Stimulated activated CD4-positive, alpha-beta T cell treated with anti-CD3 and anti-CD28 coated beads, TNF-alpha, amount 100 ng/mL, for 48 hours (primary cell): ENCODE measurements at places on chromosomes 7 and 10.

DNA sequence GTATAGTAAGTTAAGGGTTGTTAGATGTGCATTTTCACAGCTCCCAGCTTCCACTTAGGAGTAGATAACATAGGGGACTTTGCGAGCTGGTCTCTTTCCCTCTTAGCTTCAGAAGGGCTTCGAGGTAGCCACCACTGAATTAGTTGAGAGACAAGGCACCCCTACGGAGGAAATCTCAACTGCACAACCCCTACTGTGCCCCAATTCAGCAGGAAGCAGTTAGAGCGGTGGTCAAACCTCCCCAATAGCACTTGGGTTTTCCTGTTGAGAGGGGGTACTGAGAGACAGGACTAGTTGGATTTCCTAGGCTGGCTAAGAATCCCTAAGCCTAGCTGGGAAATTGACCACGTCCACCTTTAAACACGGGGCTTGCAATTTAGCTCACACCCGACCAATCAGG lies 1.1 kb upstream of the HERPUD2 start:
- DNase-seq, result no peak

- DNase-seq, result no peak
Measured at GRCh38 chr10:77548671-77549070, 88.9 kb downstream of the KCNMA1 start.

DNA sequence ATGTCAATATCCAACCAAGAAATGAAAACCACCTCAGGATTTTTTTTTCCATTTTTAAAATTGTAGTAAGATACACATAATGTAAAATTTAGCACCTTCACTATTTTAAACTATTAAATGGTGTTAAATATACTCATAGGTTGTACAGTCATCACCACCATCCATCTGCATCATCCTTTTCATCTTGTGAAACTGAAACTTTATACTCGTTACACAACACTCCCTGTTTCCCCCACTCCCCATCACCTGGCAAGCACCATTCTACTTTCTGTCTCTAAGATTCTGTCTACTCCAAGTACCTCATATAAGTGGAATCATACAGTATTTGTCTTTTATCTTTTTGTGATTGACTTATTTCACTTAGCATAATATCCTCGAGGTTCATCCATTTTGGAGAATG lies 335.2 kb upstream of the NPSR1 start:
- DNase-seq, result no peak

GRCh38 chr10:125687507-125688185 lies 4.7 kb upstream of the TEX36 start:
- no peak for DNase-seq

DNA sequence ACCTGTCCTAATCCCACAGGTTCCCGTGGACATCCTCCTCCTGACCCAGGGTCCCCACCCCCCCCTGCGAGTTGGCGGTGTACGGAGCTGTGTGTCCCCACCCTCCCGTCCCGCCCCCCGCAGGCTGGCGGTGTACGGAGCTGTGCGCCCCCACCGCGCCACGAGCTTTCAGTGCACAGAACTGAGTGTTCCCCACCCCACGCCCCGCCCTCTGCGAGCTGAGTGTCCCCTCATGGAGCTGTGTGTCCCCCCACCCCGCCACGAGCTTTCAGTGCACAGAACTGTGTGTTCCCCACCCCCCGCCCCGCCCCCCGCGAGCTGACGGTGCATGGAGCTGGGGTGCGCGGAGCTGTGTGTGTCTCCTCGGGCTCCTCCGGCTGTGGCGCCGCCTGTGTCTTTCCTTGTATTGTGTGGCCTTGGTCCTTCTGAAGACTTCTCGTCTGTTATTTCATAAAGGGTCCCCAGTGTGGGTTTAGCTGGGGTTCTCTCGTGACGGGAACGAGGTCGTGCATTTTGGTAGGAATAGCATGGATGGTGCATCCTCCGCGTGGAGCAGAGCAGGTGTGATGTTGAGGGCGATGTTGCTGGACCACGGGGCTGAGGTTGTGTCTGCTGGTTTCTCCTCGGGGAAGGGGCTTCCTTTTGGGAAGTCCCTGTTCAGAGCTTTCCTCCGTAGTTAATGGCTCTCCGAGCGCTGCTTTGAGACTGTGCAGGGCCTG lies 18.0 kb upstream of the JAKMIP3 start:
- DNase-seq, result no peak

DNA sequence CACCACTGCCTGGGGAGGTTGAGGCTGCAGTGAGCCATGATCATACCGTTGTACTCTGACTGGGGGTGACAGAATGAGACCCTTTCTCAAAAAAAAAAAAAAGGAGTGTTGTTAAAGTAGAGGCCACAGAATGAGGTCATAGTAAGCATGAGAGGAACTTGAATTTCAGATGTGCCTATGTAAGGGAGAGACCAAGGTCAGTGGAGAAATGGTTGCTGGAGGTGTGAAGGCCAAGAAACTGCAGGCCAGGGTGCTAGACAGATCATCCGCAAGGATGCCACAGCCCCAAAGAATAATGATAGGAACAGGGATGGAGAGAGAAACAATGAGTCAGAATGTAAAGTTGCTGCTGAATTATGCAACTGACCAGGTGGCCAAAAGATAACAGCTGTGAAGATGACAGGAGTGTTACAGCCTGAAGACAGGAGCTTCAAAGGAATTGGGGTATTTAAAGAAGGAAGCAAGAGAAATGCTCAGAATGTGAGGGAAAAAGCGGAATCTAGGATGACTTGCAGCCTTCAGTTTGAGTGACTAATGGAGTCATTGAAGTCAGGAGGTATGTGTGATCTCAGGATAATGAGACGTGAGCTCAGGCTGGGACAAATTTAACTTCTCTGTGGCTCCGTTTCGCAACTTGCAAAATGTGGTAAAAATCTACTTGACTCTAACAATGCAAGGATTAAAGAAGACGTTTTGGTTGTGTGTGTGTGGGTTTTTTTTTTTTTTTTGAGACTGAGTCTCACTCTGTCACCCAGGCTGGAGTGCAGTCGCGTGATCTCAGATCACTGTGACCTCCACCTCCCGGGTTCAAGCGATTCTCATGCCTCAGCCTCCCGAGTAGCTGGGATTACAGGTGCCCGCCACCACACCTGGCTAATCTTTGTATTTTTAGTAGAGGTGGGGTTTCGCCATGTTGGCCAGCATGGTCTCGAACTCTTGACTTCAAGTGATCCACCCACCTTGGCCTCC lies 22.2 kb downstream of the TYW1B start:
- no peak for DNase-seq

DNA sequence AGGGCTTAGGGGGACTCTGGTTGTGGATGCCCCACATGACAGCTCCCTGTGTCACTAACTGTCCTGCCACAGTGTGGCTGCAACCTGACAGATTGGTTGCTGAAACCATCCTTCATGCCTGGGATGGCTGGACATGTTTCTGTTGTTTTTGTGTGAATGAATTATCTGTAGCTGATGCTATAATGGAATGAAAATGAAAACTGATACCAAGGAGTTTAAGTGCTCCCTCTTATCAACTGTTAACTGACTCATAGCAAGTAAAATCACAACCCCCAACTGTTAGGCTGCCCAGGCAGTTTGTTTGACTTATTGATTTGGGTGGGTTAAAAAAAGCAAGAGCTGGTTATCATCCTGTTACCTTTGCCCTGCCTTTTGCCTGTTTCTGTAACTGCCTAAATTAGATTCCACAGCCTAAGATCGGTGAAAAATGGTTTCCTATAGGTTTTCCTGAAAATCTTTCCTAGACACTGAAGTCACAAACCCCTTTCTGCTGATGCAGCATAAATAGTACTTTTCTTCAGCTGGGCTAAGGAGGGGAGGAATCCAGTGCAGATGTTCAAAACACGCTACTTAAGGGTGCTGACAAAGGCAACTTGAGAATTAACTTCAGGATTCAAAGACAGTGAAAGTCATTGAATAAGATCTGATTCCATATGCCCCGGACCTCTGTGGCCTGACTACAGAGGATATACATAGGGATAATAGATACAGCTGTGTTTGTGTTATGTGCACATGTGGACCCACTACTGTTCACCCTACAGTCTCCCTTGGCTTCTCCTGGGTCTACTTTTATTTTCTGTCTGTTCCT lies 5.7 kb downstream of the FRAT2 start:
- no peak for DNase-seq

GRCh38 chr10:86942441-86943315 lies 14.7 kb downstream of the MMRN2 start:
- no peak for DNase-seq

GRCh38 chr10:78950656-78951587 lies 117.8 kb upstream of the ZMIZ1 start:
- no peak for DNase-seq

GRCh38 chr10:132808383-132809231 lies 22.7 kb upstream of the NKX6-2 start:
- DNase-seq, result no peak

- DNase-seq, result no peak
Measured at GRCh38 chr7:77796960-77797359, 1.3 kb downstream of the TMEM60 start.

DNA sequence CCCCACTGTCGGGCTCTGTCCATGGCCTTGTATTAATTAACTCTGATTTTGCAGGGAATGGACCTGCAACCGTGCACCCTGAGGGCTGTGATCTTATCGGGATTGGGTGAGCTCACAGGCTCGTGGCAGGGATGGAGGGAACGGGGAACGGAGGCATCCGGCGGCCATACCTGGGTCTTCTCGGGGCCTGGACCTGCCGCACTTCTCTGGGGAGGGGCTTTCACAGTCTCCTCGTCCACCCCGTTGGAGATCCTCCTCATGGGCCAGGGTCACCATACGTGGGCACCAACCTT lies 57.5 kb upstream of the SHH start:
- no peak for DNase-seq

- no peak for DNase-seq
Measured at GRCh38 chr10:49117376-49118070, 2.2 kb upstream of the VSTM4 start.

GRCh38 chr10:104447331-104447730 lies 93.7 kb downstream of the CFAP58 start:
- DNase-seq, result no peak

DNA sequence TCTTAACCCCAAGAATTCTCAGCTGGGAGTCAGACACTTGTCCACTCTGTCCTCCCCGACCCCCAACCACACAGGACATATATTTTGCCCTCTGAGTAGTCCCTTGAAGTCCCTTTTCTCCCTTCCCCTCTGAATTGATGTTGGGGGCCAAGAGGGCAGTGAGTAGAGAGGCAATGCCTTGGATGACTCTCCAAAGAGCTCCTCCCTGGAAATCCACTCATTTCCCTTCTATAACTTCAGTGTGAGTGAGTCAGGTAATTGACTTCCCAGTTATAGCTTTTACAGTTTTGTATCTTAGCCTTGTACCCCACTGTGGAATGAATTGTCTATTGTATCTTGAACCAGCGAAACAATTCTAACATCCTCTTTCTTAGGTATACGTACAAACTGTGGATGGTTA lies 9.2 kb upstream of the ODAD2 start:
- no peak for DNase-seq

DNA sequence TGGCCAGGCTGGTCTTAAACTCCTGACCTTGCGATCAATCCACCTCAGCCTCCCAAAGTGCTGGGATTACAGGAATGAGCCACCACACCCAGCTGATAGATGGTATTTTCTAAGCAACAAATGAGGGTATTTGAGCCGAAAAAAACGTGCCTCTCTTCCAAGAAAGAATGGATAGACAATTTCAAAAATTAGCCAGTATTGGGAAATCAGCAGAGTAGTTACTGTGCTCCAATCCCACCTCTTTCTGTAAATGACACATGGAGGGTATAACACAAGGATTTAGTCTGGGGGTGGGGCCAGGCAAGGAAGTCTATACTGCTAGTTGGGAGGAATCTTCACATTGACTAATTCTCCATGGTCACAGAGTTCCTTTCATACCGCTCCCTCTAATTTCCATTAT lies 9.2 kb upstream of the BPGM start:
- no peak for DNase-seq

GRCh38 chr7:13457790-13458189 lies 531.7 kb downstream of the ETV1 start:
- no peak for DNase-seq

DNA sequence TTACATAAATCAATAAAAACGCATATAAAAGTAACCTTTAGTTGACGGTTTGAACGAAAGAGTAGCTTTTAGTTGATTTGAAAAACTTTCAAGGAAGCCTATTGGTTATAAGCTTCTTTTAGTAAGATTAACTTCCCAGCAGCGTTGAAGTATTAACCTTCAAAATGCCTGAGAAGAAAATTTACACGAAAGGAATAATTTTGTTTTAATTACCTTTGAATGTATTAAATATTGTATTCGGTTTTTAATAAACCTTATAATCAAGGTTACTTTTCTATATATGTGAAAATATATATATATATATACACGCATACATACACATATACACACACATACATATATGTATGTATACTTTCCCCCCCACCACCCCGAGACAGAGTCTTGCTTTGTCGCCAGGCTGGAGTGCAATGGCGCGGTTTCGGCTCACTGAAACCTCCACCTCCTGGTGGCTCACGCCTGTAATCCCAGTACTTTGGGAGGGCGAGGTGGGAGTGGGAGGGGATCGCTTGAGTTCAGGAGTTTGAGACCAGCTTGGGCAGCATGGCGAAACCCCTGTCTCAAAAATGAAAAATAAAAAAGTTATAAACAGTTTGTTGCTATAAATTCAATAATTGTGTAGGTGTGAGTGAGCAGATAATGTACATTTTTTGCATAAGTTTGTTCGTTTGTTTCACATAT lies 57.6 kb upstream of the EZH2 start:
- DNase-seq, result peak; percentile 56

- peak; percentile 9 for DNase-seq
Measured at GRCh38 chr10:122911889-122912484, 1.6 kb downstream of the FAM24A start.

- no peak for DNase-seq
Measured at GRCh38 chr7:139854124-139854511, 25.1 kb downstream of the TBXAS1 start.

DNA sequence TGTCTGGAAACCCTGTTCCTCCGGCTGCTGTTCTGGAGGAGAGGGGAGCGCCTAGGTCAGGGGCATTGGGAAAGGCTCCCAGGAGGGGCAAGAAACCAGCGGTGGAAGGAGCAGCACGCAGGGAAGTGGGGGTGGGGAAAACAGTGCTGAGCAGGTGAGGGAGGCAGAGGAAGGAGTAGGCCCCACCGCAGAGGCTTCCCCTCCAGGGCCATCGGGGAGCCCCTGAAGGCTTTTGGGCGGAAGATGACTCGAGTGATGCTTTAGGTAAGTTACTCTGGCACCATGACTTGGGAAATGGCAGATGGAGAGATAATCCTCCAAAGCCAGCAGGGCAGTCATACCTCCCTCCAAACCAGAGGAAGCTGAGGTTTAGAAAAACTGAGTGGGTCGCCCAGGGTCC lies 106.5 kb upstream of the ANLN start:
- no peak for DNase-seq

- DNase-seq, result no peak
Measured at GRCh38 chr10:124706462-124707143, 37.6 kb downstream of the FAM53B start.
